ENCODE measurements at places on chromosomes 7 and 10. TPM values are rescaled to one million over a fixed set of nuclear protein-coding genes. Genes with fewer than 3 reads are reported as not detected.

DNA sequence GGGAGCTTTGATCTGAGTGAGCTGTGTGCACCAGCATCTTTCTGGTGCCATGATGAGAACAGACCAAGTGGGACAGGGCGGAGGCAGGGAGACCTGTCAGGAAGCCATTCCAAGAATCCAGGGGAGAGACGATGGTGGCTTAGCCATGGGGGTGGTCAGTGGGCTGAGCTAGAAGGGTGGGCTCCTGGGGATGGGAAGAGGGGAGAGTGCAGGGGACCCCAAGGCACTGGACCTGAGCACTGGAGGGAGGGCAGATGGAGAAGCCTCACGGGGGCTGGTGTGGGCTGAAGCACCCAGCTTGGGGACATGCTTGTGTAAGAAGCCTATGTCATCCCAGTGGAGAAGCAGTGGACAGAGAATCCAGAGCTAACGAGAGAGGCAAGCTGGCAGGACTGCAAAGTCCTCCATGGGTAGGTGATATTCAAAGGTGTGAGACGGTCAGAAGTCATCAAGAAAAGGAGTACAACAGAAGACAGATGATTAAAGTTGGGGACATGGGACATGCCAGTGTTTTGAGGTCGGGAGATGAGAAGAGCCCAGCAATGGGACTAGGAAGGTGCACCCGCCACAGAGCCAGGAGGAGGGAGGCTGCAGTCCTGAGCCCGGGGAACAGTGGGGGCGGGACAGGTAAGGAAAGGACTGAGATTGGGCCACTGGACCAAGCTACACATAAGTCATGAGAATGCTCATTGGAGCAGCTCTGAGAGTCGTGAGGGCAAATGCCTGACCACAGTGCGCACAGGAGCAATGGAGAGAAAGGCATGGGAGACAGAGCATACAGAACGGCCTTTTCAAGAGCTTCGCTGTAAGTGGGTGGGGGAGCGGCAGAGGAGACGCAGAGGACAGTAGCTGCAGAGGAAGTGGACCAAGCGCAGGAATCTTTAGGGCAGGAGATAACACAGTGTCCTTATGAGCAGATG lies 72.0 kb downstream of the GRID1 start:
- DNase-seq: peak; percentile 25

- no peak for DNase-seq
These were observed 32.1 kb upstream of the PDSS1 start for GRCh38 chr10:26665080-26666048.

GRCh38 chr10:102426803-102427287 lies 5.5 kb downstream of the CUEDC2 start:
- no peak for DNase-seq

DNA sequence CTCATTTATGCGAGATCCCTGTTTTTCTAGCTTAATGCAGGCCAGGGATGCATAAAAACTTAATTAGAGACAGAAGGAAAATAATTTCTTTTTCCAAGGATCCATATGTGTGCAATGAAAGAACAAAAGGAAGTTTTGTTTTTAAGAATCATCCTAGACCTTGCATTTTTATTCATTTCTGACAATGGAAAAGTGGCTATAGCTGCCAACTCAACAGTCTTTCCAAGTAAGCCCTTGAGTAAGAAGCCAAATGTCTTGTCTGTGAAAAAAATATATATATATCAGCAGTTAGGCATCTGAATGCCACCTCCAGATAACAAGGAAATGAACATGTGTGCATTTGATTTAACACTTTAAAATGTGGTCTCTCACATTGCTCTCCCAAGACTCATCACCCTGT lies 1397.6 kb downstream of the GATA3 start:
- DNase-seq: no peak

DNA sequence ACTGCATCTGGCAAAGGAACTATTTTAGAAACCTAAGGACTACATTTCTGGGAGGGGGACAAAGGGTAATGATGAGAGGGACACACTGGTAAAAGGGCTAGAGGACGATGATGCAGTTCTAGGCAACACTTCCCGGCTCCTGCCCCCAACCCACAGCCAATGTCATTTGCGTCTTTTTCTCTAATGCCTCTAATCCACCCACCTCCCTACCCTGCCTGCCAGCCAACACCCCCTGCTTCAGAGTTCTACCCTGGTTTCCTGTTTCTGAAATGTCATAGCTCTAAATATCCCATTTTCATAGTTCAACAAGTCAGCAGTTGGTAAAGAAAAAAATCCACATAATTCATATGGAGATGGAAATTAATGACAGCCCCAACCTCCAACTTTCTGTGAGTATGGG lies 79.0 kb downstream of the KIAA1549 start:
- DNase-seq: no peak

- DNase-seq: no peak
These were observed 994 bp upstream of the LRGUK start for GRCh38 chr7:134126146-134126545.

GRCh38 chr7:116185956-116186355 lies 24.4 kb upstream of the TES start:
- no peak for DNase-seq

- no peak for DNase-seq
These were observed 20.2 kb upstream of the SRPK2 start for GRCh38 chr7:105408791-105409410.

ABCA13 gene
- total RNA-seq: 5.2 TPM

KEL gene
- 1.3 TPM for total RNA-seq

CLDN12 gene
- total RNA-seq: 28.5 TPM

BMS1 gene
- total RNA-seq: 19.2 TPM

ELAPOR2 gene
- 24.5 TPM for total RNA-seq

All from ureter (tissue), 1 donor.